ENCODE measurements at places on chromosomes 2 and 18.
A peak's percentile ranks its signal among the peaks of the same experiment; 100 is the strongest.

DNA sequence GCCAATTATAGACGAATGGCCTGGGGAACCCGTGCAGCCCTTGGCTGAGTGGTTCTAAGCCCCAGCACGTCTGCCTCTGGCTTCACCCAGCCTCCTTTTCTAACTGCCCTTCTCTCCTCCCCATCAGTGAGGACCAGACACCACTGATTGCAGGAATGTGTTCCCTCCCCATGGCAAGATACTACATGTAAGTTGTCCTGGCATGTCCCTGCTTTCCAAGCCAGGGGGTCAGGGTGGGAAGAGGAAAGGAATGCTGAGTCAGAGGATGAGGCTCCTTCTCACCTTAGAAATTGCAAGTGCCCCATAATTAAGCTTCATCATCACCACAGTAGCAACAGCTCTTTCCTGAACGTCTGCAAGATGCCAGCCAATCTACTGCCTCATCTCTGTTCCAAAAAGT lies 4.8 kb downstream of the IL1F10 start:
- DNase-seq, result no peak

DNA sequence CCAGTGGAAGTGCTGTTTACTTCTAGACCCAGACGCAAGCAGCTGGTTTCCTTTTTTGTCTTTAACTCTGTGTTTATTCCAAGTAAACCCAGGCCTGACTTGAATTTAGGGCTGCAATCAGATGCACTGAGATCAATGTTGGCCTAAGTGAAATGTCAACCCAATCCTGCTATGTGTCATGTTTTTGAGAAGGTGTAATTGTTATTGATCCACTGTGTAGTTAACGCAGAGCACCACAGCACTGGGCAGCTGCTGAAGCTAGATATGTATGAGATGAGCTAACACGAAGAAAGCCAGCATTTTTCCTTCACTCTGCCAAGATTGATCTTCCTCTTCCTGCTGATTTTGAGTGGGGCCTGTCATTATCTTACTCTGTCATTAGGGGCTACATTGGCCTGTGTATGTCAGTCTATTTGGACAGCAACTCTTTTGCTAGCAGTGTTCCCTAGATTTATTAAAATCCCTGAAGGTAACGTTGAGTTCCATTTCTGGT lies 18.9 kb upstream of the DLX1 start:
- no peak for DNase-seq

DNA sequence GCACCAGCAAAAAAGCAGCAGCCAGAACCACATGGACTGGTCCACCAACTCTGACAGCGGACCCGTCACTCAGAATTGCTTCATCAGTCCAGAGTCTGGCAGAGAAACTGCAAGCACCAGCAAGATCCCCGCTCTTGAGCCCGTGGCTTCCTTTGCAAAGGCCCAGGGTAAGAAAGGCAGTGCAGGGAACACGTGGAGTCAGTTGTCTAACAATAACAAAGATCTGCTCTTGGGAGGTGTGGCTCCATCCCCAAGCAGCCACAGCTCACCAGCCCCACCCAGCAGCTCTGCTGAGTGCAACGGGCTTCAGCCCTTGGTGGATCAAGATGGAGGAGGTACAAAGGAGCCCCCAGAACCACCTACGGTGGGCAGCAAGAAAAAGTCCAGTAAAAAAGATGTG lies 269.3 kb downstream of the SETBP1 start:
- DNase-seq, result no peak

DNA sequence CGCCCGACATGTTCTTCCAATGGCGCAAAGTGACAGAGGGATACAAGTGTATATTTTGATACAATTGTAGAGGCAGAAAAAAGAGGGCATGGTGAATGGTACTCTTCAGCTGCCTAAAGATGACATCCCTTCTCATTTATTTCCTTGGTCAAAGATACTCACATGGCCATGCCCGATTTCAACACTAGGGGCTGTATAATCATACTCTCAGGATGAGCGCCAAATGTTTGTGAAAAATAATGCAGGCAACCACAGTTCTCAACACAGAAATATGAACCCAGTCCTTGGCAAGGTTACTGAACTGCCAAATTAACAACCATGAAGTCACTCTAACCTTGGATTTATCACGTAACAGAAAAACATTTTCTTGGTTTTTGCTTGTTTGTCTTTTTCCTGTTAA lies 204.4 kb downstream of the CCDC102B start:
- DNase-seq, result no peak

GRCh38 chr2:234083572-234084348 lies 33.3 kb downstream of the SPP2 start:
- no peak for DNase-seq

- DNase-seq, result no peak
Observed at GRCh38 chr2:128164311-128164710, 73.3 kb downstream of the UGGT1 start.

GRCh38 chr18:78069784-78070664 lies 820.4 kb downstream of the GALR1 start:
- no peak for DNase-seq

DNA sequence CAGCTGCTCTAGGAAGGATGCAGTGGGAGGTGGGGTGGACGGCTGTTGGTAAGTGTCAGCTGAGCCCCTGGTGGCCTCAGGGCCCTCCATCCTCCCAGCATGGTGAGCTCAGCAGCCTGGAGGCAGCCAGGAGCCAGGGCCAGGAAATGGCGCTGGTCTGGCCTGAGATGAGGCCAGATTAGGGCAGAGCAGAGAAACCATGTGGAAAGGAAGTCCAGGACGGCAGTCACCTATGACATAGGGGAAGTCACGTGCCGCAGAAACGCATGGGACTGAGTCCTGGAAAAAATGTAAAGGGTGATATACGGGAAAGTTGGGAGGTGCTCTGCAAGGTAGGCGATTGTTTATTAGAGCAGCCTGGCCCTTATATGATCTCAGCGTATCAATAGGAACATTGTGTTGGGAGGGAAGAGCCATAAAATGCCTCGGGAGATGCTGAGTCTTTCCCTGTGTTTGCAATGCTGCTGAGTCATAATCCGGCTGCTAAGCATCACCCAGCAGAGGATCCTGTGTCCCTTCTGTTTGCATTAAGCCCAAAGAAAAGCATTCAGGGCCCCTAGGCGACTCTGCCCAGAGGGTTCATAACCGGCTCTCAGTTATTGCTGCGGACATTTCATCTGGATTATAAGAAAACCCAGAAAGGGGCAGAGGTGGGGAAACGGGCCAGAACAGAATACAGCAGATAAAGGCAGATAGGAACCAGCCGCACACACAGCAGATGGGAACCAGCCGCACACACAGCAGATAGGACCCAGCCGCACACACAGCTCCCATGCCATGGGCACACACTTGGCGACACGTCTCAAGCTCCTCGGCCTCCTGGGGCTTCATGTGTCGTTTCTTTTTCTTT lies 30.3 kb upstream of the B3GNT7 start:
- DNase-seq, result no peak

GRCh38 chr2:65913813-65914212 lies 481.4 kb upstream of the SPRED2 start:
- no peak for DNase-seq

DNA sequence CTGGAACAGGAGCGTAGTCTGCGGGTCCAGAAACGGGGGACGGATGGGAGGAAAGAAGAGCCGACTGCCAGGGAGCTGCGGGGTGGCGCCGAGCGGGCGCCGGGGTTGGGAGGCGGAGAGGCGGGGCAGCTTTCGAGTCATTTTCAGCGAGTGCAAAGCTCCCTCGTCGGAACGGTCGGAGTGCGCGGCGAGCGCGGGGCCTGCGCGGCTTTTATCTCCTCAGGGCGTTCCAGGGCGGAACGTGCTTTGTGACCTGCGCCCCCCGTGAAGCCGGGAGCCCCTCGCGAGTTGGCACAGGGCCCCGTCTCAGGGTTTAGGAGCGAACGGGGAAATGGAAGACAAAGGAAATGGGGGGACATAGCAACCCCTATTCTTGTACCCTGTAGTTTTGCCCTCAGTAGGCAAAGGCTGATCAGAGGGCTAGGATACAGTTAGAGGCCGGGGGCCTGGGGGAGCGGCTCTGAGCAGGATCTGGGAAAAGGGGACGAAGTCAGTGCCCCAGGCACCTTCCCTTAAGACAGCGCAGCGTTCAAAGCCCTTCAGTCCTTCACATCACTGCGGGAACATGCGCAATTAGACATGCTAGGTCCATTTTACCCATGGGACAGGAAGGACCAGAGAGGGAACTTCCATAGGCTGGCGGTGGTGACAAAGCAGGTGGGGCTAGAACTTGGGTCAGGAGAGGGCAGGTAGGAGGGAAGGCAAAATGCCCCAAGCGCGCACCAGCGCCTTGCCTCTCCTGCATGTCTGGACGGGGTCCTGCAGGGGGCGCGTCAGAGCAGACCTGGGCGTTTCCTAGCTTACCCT lies 60.1 kb upstream of the IL1RL1 start:
- DNase-seq, result peak; percentile 81

DNA sequence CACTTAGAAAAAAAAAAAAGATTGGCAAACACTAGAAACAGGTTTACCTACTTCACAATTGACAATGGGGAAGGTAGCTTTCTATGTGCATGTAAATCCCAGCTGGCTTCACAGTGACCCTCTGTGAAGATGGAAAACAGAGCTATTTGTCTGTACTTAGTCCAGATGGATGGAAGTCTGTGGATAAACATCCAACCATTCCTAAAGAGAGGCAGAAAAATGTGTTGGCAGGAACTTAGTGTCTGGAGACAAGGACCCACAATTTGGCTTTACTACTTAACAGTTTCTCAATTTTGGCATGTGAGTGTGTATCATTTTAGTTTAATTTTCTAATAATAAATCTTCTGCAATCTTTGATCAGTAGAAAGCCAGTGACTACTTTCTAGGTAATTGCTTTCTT lies 154.4 kb downstream of the RAD51AP2 start:
- no peak for DNase-seq

GRCh38 chr2:8671176-8671575 lies 10.7 kb upstream of the ID2 start:
- DNase-seq, result no peak

DNA sequence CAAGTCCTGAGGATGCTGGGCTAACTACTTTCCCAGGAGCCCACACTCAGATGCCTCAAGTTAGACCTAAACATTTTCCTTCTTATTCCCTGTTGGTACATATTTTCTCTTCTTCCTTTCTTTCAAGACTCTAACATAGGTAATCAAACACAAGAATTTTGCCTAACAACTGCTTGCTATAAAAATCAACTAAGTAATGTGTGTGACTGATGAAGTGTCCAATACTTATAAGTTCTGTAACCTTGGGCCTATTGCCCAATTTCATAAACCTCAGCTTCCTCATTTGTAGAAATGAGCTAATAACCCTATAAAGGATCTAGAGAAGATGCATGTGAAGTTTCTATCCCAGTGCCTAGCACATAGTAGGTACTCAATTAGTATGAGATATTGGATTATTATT lies 31.6 kb upstream of the PIK3C3 start:
- no peak for DNase-seq

DNA sequence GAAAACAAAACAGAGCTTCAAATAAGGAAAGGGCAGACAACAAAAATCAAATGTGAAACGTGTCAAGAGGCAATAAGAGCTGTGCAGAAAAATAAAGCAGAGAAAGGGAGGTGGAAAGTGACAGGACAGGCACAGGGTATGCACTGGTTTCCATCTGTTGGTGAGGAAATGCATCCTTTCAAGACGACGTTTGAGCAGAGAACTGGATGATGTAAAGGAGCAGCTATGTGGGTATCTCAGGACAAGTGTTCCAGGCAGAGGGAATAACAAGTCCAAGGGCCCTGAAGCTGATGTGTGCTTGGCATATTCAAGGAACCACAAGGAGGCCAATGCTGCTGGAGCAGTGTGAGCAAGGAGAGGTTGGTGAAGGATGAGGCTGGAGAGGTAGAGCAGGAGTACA lies 168.9 kb upstream of the SERPINE2 start:
- no peak for DNase-seq

DNA sequence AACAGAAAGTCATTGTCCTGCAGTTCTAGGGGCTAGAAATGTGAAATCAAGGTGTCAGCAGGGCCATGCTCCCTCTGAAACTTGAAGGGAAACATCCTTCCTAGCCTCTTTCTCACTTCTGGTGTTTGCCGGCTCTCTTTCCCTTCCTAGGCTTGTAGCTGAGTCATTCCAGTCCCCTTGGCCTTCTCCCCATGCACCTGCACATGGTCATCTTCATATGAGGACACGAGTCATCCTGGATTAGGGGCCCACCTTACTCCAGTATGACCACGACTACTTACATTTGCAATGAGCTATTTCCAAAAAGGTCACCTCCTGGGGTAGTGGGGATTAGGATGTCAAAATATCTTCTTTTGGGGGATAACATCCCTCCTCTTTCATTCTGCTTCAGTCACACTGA lies 168.5 kb upstream of the CXCR4 start:
- no peak for DNase-seq

DNA sequence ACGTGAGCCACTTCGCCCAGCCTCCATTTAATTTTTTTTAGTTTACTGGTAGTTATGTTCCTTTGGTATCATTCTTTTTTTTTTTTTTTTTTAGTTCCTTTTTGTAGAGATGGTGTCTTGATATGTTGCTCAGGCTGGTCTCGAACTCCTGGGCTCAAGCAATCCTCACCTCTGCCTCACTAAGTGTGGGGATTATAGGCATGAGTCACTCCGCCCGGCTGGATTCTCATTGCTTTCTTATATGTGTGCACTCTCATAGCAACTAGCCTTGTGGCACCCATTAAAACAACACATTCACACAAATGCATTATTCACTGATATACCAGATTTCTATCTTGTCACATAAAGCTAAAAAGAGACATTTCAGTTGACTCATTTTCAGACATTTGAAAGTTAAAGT lies 4.2 kb downstream of the TTC27 start:
- DNase-seq, result no peak

- no peak for DNase-seq
Observed at GRCh38 chr2:54610700-54611099, 112.8 kb upstream of the EML6 start.

DNA sequence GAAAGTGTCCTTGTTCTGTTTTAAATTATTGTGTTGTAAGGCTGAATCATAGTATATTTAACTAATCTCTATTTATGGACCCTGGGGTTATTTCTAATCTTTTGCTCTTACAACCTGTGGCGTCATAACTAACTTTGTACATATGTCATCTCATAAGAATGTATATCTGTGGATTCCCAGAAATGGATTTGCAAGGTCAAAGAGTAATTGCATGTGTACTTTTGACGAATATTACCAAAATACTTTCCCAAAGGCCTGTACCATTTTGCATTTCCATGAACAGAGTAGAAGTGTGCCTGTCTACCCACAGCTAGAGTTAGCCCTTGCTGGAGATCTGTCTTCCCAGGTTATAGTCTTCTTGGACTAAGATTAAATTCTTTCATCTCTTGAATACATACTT lies 42.8 kb downstream of the SEMA4F start:
- no peak for DNase-seq

DNA sequence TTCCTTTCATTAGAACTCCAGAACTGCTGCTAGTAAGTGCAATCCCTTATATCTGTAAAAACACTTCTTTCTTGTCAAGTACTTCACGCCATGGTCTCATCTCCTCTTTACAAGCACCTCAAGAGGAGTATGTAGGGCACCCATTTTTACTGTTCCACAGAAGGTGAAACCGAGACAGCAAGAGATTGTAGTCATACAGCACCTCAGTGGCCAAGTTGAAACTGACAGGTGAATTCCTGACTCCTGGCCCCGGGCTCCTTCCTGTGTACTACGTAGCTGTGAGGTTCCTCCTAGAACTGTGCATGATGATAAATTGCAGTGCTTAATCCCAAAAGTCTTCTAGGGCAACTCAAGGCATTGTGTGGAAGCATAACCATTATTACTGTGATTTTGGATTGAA lies 131.5 kb upstream of the MEIS1 start:
- DNase-seq, result no peak

GRCh38 chr2:64225491-64225890 lies 81.3 kb upstream of the PELI1 start:
- no peak for DNase-seq

- no peak for DNase-seq
Observed at GRCh38 chr18:48157956-48158355, 227.5 kb upstream of the SMAD2 start.

All from GM13977 (cell line).